ENCODE measurements at places on chromosomes 6 and 20.

DNA sequence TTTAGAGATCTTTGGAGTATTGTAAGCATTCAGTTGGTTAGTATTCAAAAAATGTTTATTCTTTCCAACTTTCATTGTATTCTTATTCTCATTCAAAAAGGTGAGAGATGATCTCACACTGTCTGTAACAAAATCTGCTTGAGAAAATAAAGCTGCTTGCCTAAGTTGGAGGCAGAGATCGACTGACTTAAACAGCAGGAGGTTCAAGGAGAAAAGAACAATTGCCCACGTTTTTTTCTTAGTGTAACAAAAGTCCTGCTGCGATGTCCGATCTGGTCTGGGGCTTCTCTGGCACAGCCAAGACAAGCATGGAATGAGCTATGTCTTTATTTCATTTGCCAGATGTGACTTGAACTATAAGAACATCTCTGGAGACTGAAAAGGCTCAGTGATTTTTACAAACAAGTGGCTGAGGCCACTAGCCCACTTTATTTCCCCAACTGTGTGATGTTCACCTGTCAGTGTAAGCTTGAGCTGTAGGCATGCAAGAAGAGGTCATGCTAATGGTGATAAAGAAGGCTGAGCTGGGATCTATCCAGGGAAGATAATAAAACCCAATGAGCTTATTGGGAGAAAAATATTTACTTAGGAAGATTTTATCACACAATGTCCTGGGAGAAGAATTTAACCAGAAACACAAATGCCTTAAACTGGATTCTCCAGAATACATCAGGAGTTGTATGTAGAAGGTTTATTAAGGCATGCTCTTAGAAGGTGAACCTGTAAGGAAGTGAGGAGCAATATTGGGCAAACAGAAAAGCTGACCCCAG lies 580.1 kb upstream of the BTBD3 start:
- no peak for DNase-seq

GRCh38 chr6:134432036-134432435 lies 114.1 kb upstream of the SGK1 start:
- DNase-seq = no peak

DNA sequence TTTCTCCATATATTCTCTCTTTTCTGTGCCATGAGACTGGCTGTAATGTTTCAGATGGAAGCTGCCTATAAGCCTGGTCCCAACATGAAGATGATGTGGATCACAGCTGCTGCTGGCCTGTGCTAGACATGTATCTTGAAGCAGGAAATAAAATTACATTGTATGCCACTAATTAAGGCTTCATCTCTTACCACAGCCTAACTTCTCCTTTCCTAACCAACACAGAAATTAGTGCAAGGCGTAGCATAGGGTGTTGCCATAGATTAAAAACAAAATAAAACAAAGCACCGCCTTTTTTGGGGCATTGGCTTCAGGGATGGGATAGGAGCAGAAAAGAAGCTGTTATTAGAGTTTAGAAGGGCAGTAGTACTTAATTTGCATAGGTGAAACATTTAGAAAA lies 4.7 kb upstream of the SLC17A4 start:
- peak; percentile 77 for DNase-seq

DNA sequence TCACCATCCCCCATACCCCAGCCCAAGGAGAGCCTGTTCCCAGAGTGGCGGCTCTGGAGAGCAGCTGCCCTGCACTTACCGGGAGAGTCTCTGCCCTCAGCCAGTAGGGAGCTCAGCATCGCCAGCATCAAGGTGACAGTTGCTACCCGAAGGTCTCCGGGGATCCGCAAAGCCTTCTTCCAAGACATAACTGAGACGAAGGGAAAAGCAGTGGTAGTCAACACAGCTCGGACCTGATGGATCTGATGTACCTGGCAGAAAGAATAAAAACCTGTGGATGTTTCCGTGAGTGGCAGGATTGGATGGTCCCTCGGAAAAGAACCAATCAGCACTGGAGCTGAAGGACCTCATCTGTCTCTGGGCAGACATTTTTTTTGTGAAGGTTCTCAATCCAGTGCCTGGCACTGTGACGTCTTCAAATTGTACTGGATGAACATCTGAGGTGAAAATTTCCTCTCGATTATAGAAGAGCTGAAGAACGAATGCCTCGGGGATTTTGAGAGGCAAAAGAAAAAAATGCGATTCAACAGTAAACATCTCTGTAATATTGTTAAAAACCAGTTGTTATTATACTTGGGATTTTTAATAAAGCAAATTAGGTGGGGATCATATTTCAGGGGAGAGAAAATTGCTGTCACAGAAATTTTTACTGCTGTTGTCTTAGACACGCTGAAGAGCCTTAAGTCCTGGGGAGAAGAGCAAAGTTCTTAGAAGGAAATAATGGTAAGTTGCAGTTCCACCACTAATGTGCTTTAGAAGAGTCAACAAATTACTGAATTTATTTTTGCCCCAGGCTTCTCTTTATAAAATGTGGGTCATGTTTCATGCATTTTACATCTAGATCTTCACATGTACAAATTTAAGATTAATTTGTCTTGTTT lies at the start of gene HLA-DQB1:
Gene HLA-DQB1 (minus strand): TSS at position 238 of the 881 bp plus-strand sequence. CDS start 50 bp downstream, at position 188.
- peak; percentile 72 for DNase-seq

DNA sequence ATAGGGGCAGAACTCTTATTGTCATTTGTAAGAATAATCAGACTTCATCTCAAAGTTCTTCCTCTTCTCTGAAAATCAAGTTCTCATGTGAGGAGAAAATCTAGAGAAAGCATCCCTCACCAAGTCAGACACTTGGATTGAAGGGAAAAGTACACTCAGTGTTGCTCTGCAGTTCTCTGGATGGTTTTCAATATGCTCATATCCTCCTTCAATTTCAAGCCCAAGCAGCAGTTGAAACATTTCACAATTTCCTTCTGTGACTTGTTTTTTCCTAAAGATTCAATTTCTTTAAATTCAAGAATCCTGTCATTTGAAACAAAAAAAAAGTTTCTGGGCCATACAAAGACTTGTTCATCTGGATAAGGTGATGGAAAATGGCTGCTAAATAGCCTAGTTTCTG lies 140.2 kb upstream of the AHI1 start:
- DNase-seq = no peak

GRCh38 chr6:113055061-113055460 lies 707.9 kb downstream of the RFPL4B start:
- DNase-seq = no peak

GRCh38 chr6:38470548-38470947 lies 169.2 kb downstream of the BTBD9 start:
- no peak for DNase-seq

DNA sequence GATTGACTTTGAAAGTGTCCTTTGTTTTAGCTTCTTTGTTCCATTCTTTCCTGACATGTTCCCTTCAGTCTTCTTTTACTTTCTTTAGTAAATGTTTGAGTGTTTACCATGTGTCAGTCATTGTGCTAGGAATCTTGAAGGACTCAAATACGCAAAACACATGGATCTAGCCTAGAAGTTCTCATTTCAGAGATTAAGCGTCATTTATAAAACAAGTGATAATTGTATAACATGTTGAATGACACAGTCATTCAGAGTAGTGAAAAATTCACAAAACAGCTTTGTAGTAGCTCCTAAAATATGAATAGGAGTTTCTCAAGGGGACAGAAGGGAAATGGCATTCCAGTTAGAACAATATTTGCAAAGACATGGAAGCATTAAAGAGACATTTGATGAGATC lies 66.9 kb downstream of the MACROD2 start:
- no peak for DNase-seq
